ENCODE measurements at places on chromosomes 2 and 18.

DNA sequence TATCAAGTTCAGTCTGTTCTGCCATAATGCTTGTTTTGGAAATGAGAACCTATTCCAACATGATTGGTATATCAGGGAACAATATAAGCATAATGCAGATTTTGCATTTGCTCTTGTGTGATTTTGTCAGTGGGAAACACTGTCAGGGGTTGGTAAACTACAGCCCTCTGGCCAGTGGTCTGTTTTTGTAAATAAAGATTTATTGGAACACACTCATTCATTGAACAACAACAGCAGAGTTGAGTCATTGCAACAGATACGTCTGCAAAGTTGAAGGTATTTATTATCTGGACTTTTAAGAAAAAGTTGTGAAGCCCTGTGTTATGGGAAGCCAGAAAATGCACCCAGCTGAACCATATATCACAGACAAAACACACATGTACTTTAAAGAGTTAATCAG, 83.1 kb downstream of the MCFD2 start:
- no peak for DNase-seq

DNA sequence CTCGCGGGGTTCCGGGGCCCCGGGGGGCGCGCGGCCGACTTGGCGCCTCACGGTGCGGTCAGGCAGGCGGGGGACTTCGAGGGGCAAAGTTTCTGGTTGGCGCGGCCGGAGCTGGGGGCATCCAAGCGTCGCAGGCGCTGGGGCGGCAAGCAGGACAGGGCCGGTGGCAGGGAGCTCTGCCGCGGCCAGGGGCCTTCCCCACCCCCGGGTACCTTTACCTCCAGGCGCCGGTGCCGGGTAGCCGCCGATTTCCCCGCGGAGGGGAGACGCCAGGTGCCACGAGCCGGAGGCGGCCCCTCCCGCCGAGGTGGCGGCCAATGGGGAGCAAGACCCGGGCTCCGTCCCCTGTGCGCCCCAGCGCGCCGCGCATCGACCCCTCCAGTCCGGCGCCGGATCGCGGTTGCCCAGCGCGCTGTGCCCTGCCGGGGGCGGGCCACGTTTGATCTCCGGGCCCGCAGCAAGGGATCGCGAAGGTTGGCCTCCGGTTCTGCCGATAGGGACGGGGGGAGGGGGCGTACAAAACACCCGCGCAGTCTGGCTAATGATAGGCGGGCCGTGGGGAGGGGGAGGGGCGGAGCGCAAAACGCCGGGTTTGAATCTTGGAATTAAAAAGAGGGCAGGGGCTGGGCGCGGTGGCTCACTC, at the start of gene ST8SIA5:
TSS of gene ST8SIA5 (minus strand) at position 495 of the 643 bp plus-strand sequence. CDS start 545 bp downstream, outside the sequence.
- no peak for DNase-seq

GRCh38 chr2:96397756-96398530, 62.4 kb downstream of the NCAPH start:
- no peak for DNase-seq

- DNase-seq: no peak
These were observed 322.0 kb downstream of the SUCLG1 start for GRCh38 chr2:84137034-84137433.

DNA sequence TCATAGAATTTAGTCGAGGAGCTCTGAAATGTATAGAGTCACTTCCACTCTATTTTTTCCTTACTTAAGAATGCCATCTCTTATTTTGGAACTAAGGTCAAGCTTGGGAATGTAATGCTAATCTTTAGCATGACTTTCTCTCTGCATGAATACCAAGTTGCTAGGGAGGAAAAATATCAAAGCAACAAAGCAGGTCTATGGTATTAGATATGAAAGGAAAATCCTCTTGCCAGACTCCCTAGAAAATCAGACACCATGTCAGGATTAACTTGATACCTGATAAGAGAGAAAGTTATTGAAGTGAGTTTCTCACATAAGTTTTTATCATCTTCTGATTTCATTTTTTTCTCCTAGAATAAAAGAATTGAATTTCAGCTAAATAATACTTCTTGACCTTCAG, 341.7 kb upstream of the ZNF804A start:
- DNase-seq: no peak

DNA sequence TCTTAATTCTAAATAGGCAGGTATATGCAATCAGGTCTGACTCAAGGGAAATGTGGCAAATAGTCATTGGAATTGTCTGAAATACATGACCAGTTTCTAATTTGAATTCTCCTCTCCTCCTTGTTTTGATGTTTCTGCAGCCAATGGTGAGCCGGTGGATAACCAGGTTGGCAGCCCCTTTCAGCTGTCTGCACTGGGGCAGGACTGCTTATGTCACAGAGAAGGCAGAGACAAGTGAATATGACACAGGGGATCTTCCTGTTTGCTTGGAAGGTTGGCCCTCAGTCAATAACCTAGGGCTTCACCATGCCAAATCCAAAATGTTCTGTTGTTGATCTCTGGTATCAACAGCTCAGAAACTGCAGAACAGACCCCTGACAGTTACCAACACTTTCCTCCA, 12.1 kb downstream of the MYT1L start:
- no peak for DNase-seq

DNA sequence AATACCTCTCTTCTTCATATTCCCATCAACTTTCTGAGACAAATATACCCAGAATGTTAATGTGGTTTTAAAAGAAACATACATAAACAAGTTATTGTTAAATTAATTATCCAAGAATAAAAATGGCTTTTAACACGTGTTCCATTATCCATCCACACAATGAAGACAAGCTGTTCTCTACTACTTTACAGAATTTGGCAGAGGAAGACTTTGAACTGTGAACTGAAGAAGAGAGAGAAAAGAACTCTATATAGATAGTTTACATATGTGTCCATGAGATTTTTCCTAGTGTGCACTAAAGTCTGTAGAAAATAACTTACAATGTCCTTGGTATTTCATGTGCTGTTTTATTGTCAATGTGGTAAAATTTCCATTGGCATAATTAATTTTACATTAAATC, 207.0 kb upstream of the COL3A1 start:
- no peak for DNase-seq

DNA sequence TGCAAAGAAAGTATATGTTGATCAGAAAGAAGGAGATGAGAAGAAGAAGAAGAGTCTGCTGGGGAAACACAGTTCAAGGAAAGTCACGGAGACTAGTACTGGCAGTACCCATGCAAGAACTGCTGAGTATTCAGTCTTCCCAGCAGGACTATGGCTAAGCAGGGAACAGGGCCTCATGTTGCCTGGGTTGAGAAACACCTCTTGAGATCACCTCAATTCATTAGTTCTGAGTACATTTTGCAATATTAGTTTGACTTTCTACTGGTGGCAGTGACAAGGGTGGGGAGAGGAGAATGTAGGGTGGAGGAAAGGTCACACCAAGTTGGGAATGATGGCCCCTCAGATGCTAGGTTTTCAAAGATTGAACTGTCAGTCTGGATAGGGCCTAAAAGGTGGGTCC, 50.5 kb downstream of the MRPL33 start:
- DNase-seq: no peak

GRCh38 chr2:150681120-150681804, 193.8 kb upstream of the RND3 start:
- peak; percentile 67 for DNase-seq

DNA sequence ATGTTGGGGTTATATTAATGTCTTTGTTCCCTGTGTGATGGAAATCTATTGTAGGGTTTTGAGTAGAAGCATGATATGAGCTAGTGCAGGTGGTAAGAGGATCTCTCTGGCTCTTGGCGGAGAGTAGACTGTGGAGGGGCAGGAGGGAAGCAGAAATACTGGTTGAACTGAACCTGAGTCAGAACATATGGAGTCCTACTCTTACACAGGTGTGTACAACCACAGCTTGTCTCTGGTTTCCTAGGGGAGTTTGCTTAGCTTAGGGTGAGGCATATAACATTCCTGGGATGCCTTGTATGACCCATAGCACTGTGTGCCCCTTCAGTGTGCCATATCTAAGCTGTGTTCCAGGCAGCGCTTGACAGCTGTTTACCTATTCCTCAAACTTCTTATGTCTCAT, 97.3 kb upstream of the GCFC2 start:
- DNase-seq: no peak

DNA sequence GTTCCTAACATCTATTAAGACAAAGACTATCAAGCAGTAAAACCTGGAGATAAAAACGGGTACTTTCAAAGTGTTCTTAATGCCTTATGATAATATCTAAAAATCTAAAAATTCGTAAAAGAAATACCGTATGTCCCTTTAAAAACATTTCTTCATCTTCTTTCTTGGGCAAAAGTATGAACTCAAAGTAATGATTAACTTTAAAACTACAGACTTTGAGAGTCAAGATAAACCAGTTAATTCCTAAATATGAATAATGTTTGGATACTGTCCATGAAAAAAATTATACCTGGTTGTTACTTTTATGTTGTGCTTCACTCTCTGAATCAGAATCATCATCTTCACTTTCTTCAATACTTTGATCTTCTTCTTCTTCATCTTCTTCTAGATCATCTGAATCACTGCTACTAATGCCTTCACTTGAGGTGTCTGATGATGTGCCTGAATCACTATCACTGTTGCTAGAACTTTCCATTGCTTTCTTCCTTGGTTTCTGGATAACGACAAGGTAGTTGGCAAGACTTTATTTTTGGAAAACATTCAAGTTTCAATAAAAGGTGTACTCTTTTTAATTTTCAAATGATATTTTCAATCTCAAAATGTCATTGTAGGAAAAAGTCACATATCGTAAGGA, 152.3 kb upstream of the WDSUB1 start:
- DNase-seq: no peak

GRCh38 chr2:72917138-72917876, at the start of gene EMX1:
TSS of gene EMX1 (plus strand) at chr2:72917519. CDS start at chr2:72917853, 334 bp downstream.
- no peak for DNase-seq

DNA sequence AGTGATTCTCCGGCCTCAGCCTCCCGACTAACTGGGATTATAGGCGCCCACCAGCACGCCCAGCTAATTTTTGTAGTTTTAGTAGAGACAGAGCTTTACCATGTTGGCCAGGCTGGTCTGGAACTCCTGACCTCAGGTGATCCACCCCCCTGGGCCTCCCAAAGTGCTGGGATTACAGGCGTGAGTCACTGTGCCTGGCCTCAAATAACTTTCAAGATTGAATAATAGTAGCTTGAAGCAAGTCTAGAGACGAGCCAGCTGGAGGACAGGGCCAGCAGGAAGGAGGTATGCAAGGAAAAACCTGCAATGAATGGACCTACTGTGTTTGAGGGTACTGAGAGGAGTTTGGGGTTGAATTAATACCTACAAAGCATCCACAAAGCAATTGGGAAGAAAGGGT, 87.5 kb downstream of the MSH2 start:
- DNase-seq: no peak

GRCh38 chr2:9424447-9425164, 1.2 kb downstream of the CPSF3 start:
- no peak for DNase-seq

DNA sequence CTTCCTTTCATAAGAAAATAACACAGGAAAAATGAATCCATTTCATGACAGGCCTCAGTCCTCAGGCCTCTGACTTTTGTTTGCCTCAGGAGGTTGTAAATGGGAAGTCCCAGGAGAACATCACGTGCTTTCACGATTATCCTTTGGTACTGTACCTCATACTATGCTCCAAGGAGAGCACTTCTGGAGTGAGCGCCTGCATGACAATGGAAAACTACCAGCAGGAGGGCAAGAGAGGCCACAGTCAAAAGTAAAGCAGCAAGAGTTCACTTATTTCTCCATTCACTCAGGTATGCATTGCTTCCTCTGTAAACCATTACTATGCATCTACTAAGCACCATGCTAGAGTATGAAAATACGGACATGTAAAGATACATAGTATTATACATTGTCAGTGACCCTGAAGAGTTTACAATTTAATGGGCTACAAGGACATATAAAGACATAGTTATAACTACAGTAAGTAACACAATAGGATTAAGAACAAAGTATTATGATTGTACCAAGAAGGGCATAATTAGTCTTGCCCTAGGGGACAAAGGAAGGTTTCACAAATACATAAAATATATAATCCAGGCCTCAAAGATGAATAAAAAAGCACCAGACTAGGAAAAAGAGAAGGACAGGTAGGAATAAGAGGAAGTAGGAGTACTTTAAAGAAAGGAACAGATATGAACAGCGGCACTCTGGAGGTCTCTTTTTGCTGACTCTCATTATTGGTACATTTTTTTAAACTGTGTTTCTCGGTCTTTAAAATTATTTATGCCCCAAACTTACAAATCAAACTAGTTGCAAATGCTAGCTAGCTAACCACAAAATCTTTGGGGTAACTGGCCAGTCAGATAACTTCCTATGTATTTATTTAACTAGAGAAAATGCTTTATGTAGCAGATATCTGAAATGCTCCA, 806.7 kb downstream of the NRXN1 start:
- no peak for DNase-seq

GRCh38 chr2:46462936-46463335, 16.4 kb upstream of the TMEM247 start:
- DNase-seq: no peak

GRCh38 chr18:5941890-5942289, 46.6 kb upstream of the TMEM200C start:
- no peak for DNase-seq

GRCh38 chr2:196513796-196514526, 125.6 kb upstream of the CCDC150 start:
- DNase-seq: no peak

DNA sequence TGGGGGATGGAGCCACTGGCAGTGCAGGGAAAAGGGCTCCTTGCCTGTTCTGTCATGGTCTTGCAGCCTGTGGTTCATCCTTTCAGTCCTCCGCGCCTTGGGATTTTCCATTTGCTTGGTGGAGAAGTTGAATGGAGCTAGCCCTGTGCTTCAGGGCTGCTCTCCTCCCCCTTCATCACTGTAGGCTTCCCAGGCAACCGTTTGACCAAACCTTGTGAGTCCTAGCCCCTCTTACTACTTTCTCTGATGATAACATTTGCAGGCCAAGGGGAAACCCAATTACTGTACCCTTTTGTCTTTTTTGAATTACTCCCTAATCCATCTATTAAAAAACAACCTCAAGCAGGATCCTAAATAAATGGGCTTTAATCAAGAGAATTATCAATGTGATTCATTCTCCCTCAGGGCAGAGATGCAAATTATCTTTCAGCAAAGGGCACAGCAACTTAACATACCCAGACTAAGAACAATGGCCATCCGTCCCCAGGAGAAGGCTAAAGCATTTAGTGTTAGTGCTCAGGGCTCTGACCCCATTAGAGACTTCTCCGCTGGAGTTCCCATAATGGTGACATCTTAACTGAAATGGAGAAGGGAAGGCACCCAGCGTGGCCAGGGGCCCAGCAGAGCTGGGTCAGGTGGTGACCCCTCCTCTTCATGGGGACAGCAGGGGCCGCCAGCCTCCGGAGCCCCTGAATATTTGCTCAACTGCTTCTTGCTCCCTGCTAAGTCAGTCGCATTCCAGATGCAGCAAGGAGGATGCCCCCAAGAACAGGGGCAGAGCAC, 40.7 kb downstream of the RHOB start:
- no peak for DNase-seq

GRCh38 chr2:166361351-166362153, 14.2 kb downstream of the SCN9A start:
- DNase-seq: peak; percentile 64

DNA sequence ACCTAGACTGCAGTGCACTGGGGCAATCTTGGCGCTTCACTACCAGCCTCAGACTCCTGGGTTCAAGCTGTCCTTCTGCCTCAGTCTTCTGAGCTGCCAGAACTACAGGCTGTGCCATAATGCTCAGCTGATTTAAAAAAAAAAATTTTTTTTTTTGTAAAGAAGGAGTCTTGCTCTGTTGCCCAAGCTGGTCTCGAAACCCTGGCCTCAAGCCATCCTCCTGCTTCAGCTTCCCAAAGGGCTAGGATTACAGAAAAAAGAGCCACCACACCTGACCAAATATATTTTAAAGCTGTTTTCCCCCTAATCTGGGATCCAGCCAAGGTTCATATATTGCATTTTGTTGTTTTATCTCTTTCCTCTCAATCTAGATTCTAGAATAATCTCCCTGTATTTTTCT, 82.2 kb downstream of the RAB31 start:
- no peak for DNase-seq
